ENCODE measurements at places on chromosomes 3 and 15.

- no peak for DNase-seq
Measured at GRCh38 chr15:95608371-95608770, 722.1 kb upstream of the NR2F2 start.

DNA sequence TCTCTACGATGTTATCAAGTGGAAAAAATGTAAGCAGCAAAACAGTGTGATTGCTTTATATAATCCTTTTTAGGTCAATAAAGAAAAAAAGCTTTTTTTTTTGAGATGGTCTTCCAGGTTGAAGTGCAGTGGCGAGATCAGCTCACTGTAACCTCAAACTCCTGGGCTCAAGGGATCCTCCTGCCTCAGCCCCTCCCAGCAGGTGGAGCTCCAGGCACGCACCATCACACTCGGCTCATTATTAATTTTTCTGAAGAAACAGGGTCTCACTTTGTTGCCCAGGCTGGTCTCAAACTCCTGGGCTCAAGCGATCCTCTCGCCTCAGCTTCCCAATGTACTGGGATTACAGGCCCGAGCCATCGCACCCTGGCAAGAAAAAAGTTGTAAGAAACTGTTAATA is 17.3 kb downstream of the RNF168 start:
- DNase-seq: peak; percentile 45

GRCh38 chr3:61667383-61667782 is 106.0 kb downstream of the PTPRG start:
- DNase-seq: no peak

DNA sequence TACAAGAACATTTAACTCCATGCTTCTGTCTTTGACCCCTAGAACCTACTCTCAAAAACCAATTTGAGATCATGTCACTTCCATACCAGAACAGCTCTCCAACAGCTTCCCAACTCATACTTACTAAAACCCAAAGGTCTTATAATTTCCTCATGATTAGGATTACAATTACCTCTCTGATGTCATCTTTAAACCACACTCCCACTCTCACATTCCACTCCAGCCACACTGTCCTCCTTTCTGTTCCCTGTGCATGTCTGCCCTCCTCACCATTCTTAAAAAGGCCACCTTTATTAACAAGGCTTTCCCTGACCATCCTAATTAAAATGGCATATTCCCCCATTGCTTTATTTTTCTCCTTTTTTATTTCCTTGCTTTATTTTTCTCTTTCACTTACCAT is 18.9 kb downstream of the PHC3 start:
- no peak for DNase-seq

DNA sequence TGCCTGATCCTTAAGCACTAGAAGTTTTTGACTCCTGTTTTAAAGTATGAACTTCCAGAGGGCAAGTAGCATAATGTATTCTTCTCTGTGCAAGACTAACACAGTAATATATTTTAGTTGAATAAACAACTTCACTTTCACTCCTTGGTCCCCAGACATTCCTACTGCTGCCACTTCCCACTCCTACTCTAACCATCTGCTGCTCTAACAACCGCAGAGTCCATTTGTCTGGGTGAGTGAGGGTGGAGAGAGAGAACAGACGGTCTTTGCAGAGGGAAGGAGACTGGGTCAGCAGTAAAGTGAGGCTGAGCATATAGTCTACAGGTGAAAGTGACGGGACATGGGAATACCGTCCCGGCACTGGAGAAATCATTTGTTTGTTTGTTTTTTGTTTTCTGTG is 301.0 kb upstream of the SLCO3A1 start:
- no peak for DNase-seq

GRCh38 chr3:50890688-50891344 is 216.1 kb downstream of the DOCK3 start:
- no peak for DNase-seq

- peak; percentile 66 for DNase-seq
Measured at GRCh38 chr3:124599779-124600693, 130.2 kb upstream of the UMPS start.

DNA sequence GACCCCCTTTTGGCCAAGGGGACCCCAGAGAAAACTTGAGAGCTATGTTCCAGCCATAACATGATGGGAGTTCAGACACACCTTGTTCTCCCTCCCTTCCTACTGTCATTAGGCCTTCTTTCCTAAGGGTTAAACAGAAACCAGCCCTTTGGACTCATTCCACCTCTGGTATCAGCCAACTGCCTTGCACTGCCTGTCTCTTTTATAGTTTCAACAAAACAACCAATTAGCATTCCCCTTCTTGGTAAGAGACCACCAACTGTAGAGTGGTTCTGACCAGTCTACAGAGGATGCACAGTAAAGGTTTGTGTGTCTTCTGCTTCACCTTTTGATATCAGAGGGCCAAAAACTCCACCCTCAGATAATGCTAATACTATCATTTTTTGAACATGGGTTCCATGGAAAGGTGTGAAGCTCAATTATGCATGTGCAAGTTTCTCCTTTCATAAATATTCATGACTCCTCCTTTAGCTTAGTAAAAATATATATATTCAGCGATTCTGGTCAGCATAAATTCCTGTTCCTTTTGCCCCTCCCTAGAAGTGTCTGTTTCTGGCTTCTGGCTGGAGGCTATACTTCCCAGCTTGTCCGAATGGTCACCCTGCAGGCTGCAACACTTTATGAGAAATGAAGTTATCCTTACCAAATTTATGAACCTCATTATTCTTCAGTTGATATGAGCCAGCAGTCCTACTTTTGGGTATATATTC is 55.9 kb downstream of the SERP1 start:
- no peak for DNase-seq

DNA sequence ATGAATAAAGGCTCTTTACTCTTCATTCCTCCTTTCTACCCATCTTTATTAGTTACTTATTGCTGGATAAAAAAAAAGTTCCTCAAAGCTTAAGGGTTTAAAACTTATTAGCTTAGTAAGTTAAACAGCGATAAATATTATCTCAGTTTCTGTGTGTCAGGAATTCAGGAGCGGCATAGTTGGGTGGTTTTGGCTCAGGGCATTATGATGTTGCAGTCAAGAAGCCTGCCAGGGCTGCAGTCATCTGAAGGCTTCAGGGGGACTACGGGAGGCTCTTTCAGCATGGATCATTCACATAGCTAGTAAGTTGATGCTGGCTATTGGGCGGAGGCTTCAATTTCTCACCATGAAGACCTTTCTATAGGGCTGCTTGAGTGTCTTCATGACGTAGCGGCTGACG is 1.9 kb upstream of the DLG1 start:
- DNase-seq: no peak

DNA sequence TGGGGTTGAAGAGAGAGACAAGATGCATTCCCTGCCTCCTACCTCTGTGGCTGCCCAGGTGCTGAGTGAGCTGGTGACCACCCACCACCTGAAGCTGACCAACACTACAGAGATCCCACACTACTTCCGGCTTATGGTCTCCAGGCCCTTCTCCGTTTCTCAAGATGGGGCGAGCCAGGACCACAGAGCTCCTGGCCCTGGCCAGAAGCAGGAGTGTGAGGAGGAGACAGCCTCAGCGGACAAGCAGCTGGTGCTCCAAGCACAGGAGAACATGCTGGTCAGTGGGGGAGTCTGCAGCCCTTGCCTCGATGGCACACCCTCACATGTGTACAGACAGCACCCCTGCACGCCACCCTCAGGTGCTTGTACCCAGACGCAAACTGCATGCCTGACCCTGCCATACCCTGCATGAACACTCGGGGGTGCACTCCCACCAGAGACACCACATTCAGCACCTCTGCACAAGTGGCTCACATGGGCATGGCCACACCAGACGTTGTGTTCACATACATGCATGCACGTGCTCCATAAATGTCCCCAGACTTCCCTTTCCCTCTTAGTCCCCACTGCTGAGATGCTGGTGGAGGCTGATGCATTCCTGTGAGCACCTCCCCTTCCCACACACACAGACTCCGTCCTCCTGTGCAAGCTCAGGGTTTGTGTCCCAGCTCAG is 19.0 kb downstream of the ACAA1 start:
- peak; percentile 82 for DNase-seq

GRCh38 chr15:96595951-96596350 is 265.5 kb downstream of the NR2F2 start:
- DNase-seq: no peak

GRCh38 chr15:32830241-32830640 is 112.4 kb downstream of the GREM1 start:
- no peak for DNase-seq

DNA sequence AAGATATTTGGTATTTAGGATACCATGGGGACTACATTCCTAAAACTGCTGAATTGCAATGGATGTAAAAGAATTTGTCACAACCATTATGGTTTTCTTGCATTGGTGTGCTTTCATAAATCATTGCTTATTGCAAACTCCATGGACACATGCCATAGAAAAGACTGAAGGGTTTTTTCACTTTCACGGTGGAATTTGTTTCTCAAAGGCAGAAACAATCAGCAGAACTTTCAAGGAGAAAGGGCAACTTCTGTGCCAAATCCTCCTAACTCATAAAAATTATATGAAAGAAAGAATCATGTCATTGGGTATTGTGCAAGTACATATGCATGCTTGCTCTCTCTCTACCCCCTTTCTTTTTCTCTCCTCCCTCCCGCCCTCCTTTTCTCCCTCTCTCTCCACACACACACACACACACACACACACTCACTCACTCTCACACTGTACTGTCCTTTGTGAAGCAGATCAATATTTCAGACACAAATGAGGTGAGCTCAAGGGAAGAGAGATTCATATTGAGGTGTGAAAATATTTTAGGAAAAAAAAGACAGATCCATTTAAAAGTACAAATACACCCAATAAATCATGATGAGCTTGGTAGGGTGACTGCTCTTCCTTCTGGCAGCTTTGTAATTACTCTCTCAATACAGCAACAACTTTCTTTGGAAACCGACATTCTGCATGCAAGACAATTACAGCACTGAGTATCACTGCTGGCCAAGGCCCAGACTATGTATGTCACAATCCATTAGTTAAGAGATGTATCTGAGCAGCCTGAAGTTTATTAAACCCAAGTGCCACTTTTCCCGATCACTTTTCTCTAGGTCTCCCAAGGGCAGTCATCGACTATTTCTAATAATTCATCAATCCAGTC is 492.6 kb downstream of the TUSC7 start:
- no peak for DNase-seq

DNA sequence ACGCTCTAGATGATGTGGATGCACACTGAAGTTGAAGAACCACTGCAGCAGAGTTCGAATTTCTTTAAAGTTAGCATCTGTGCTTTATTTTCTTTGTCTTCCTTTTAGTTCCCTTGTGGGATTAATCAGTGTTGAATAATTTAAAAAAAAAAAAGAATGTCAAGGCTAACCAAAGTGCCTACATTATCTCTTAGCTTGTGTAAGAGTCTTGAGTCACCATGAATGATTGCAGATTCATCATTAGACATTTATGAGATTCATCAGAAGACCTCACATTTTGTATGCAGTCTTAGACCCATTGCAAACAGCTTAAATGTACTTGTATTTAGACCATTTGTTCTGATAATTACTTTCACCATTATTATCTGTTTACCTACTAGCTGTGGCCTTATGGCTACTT is 182.2 kb downstream of the FNDC3B start:
- no peak for DNase-seq

DNA sequence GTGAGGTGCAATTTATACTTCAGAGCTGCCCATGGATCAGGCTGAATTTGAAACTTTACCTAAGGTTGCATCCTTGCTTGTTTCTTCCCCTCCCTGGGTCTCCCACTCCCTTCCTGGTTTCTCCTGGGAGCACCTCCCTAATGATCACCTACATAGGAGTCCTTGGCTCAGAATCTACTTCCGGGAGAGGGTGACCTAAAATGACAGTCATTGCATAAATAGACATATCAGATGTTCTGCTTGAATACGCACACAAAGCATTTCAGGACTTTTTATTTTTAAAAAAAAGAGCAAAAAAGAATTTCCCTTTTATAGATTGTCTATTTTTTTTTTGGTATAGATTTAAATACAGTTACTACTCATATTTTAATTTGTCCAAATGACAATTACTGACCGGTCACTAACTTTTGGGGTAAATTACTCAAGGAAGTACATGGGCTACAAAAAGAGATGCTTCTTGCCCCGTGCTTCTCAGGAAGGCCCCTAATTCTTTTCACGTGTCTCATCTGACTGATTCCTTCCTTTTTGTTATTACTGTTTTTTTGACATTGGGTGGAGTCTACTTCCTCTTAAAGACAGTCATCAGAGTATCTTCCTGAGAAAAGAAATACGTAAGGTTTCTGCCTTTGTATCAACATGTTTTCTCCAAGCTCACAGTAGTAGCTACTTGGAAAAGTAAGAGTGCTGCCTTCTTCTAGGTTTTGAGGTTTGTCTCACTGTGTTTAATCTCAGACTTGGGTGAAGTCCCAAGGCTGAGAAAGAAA is 4.9 kb upstream of the MYZAP start:
- no peak for DNase-seq

DNA sequence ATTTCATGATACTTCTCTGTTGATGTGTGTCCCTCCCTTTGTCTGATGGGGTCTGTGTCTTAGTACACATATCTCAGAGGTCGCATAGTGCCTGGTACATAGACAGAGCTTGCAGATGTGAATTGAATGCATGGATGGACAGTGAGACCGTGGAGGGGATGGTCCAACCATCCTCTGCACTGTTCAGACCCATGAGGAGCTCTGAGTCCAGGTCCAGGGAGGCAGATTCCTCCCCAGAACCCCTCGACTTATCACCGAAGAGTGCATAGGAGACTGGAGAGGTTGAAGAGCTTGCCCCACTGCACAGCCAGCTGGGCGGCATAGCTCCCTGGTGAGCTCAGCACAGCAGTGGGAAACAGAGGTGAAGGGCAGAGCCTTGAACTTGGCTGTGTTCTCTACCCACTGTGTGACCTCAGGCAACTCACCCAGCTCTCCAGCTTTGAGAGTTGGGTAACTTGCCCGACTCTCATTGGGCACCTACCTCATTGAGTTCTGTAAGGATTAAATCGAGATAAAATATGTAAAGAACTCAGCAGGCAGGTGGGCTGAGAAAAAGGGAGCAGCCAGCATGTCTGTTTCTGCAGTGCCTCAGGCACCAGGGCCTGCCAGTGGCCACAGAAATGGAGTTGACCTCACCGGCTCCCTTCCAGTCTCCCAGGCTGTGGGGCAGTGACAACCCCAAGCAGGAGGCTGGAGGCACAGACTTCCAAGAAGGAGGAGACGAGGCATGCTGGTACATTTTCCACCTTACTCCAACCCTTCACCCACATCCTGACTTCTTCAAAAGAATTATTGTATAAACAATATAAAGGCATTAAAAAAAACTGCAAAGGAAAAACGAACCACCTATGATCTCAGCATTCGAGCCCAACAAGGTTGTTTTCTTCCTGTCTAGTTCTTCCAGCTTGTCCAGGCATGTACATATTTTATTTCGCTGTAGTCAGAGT is 54.1 kb upstream of the TFRC start:
- peak; percentile 62 for DNase-seq

All from dermis blood vessel endothelial cell (primary cell).